ENCODE measurements at places on chromosomes 6 and 20. TPM values are rescaled to one million over a fixed set of nuclear protein-coding genes. Genes with fewer than 3 reads are reported as not detected.

Gene SLC13A3
- 0.02 TPM for total RNA-seq

Gene SMOC2
- 0.03 TPM for total RNA-seq

Gene BTBD9
- total RNA-seq, result 2.2 TPM

Gene ZSCAN31
- total RNA-seq, result 2.2 TPM

Gene GPX6
- total RNA-seq, result not detected

Gene ECT2L
- not detected for total RNA-seq

Gene ZSCAN23
- not detected for total RNA-seq

Gene EPPIN
- total RNA-seq, result not detected

Gene SPAG4
- 6.1 TPM for total RNA-seq

Gene EYA4
- total RNA-seq, result 10.0 TPM

Gene DYNLT2
- total RNA-seq, result 0.49 TPM

Gene LBP
- 1.4 TPM for total RNA-seq

Gene C2
- 0.20 TPM for total RNA-seq

Gene ANKRD6
- 1.5 TPM for total RNA-seq

Gene NFATC2
- total RNA-seq, result 8.5 TPM

Gene CALHM5
- total RNA-seq, result 0.09 TPM

Gene CFB
- 3.0 TPM for total RNA-seq

Gene MAP7
- total RNA-seq, result 19.0 TPM

Gene HLA-DQA2
- not detected for total RNA-seq

Gene MYLIP
- total RNA-seq, result 2.4 TPM

Gene WFDC5
- total RNA-seq, result not detected

Gene SAMD10
- 0.05 TPM for total RNA-seq

Gene ARMC2
- 2.0 TPM for total RNA-seq

Gene MTFR2
- 12.0 TPM for total RNA-seq

Gene MUC21
- total RNA-seq, result 0.03 TPM

Gene RAE1
- 59.0 TPM for total RNA-seq
